ENCODE measurements at places on chromosomes 3 and 15.

GRCh38 chr3:51637941-51638471, 33.0 kb upstream of the TEX264 start:
- DNase-seq, result no peak

GRCh38 chr3:179026636-179027035, 45.0 kb downstream of the ZMAT3 start:
- no peak for DNase-seq

DNA sequence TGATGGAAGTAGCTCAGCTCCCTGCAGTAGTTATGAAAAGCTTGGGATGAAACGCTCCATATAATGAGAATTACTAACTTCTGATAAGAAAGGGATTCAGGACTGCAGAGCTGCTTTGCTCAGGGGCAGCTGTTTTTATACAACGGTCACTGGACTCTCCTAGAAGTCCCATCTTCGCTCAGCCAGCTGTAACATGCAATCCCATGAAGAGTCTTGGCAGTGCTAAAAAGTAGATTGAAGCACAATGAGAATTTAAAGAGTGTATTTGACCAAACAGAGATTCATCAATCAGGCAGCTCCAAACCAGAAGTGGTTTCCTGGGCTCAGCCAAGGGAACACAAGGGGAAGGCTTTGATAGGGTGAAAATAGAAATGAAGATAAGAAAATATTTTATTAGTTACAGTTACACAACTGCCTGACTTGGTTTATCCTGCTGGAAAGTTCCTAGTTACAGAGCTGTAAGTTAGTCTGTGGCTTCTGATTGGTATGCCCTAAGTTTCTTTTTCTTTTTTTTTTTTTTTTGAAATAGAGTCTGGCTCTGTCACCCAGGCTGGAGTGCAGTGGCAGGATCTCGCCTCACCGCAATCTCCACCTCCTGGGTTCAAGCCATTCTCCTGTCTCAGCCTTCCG, 24.1 kb downstream of the SIDT1 start:
- DNase-seq, result no peak

GRCh38 chr3:14344351-14344750, 58.1 kb upstream of the SLC6A6 start:
- no peak for DNase-seq

DNA sequence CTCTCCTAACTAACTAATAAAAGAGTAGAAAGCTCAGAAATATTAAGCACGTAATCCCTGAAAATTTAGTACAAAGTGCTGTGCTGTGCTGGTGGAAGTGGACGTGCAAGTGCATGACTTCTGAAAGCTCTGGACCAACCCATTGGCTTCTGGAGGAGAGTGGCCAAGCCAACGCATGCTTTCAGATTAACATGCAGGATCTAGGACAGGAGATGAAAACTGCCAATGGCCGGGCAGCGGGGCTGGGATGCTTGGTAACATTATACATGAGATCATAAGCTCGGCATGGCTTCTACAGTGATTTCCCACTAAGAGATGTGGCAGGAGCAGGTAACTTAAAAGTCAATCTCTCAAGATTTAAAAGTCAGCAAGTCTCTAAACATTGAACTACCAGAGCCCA, 170.8 kb upstream of the SNTN start:
- no peak for DNase-seq

GRCh38 chr3:139307601-139308555, 35.9 kb upstream of the MRPS22 start:
- DNase-seq, result no peak
